ENCODE measurements at places on chromosomes 1 and 21. TPM values are rescaled to one million over a fixed set of nuclear protein-coding genes. Genes with fewer than 3 reads are reported as not detected.

Gene PRKACB
- total RNA-seq: 28.8 TPM

Gene CELA3B
- not detected for total RNA-seq

Gene EVA1B
- total RNA-seq: 131 TPM

Gene KRTAP21-2
- total RNA-seq: not detected

Gene RBP7
- total RNA-seq: not detected

Gene RIPPLY3
- total RNA-seq: not detected

Gene SPATA46
- total RNA-seq: not detected

Gene RPE65
- not detected for total RNA-seq
